ENCODE measurements at places on chromosomes 5 and 9.
A peak's percentile ranks its signal among the peaks of the same experiment; 100 is the strongest.

GRCh38 chr9:84170521-84171141 is 169.9 kb downstream of the SLC28A3 start:
- no peak for DNase-seq

DNA sequence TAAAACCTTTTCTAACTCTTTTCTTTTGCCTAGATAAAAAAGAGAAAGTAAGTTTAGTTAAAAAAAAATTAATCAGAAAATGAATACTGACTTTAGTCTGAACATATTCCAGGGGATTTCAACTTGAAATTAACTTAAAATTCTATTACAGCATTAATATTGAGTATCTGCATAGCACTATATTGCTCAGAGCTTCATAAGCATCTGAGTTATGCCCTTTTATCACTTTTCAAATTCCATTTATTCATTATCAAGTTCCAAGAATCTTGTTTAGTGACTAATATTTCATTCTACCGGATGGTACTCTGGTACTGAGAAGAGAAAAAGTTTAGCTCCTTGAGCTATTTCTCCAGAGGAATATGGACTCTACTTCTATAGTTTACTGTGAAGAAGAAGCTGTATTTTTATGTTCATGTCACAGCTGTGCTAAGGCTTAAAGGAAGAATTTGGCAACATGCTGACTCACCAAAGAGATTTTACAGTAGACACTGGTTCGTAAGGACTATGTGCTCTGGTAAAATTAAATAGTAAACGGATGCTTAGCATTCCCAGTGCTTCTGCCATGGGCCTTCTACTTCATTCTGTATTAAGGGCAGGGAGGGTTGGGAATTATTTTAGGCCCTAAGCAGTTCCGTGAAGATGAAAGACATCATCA is 285.2 kb upstream of the SEMA6A start:
- DNase-seq = no peak

- no peak for DNase-seq
These were observed 25.1 kb upstream of the TBC1D2 start for GRCh38 chr9:98280574-98280973.

- no peak for DNase-seq
These were observed 76.3 kb downstream of the CERT1 start for GRCh38 chr5:75435096-75435495.

DNA sequence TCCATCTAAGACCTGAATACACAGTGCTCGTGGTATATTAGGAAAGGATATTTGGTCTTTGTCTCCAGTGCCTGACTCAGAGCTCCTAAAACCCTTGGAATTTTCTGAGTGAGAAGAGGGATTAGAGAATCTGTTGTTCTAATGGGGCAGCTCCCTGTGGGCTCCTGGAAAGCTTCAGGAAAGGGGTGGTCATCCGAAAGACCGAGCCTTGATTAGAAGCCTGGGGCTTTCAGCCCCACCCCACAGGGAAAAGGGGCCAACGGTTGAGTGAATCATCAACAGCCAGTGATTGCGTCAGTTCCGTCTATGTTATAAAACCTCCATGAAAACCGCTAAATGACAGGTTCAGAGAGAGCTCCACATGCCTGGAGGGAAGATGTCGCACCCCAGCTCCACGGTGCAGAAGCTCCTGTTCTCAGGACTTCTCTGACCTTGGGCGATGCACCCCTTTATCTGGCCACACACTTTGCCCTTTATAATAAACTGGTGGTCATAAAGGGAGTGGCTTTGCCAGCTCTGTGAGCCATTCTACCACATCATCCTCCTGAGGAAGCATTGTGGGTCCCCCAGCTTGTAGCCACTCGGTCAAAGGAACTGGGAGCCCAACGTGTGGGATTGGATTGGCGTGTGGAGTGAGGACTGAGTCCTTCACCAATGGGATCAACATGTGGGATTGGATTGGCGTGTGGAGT is 71.0 kb upstream of the ICE1 start:
- no peak for DNase-seq

DNA sequence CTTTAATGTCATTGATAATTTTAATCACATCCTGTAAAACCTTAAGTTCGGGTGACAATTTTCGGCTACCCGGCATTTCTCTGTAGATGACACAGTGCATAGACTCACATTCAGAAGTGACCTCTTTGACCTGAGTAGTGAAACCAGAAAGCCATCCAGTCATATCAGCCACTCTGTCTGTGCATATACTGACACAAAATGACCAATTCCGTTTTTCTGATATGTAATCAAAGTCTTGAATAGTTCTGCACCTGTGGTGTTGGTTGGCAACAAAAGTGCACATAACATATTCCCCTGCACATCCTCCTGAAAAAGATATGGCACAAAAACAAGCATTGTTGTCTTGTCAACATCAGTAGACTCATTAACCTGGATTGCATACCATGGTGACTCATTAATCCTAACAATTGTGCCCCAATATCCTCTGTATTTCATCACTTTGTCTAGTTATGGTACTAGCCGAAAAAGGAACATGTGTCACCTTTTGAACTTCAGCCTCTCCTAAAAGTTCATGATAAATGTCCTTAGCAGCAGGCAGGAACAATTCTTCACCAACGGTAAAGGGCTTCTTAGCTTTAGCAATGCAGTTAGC is 4.6 kb upstream of the HNRNPA0 start:
- no peak for DNase-seq

GRCh38 chr5:130476325-130476724 is 572.1 kb downstream of the CHSY3 start:
- no peak for DNase-seq

DNA sequence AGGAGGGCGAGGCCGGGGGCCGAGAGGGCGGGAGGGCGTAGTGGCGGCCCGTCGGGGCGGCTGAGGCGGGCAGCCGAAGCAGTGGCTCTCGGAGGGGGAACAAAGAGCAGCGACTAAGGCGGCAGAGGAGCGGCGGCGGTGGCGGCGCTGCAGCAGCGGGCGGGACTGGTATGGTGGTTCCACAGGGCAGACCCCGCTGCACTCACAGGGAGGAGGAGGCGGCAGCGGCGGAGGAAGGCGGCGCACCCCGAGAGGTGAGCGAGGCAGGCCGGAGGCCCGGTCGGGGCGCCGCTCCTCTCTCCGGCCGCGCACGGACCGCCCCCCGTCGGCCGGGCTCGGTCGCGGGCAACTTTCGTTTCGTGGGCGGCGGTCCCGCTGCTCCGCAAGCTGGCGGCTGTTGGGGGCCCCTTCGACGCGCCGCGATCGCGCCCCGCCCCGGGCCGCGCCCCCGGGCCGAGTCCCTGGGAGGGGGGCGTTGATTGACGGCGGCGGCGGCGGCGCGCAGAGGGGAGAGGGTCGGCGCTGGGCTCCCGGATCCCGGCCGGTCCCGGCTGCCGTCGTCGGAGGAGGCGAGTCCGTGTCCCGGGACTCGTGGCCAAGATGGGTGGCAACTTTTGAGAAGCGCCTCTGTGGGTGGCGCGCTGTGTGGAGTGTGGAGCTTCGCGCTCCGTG is 467 bp downstream of the CNOT6 start:
- DNase-seq = peak; percentile 46

DNA sequence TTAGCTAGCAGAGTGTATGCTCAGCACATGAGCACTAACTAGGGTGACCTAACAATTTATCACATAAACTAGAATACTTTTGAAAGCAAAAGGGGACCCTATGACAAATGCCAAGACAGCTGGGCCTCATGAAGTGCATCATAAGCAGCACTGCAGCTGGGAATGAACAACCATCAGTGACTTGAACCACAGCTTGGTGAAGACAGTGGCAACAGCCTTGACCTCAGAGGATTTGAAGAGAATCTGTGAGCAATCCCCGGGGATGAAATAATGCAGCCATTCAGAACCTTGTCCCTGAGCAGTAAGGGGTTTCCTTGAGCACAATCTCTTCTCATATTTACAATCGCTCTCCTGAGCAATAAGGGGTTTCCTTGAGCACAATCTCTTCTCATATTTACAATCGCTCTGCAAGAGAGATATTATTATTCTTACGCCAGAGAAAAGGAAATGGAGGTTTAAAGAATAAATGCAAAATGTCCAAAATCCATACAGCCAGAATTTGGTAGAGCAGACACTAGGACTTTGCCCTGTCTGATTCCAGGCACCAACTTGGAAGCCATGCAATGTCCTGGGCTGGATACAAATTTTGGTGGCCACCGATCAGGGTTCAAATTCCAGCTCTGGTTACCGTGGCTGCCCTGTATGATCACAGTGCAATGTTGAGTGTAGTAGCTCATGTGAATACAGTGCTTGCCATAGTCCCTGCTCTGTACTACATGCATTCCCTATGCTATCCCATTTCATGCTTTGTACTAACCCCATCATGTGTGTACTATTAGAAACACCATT is 846 bp upstream of the NSG2 start:
- DNase-seq = no peak

DNA sequence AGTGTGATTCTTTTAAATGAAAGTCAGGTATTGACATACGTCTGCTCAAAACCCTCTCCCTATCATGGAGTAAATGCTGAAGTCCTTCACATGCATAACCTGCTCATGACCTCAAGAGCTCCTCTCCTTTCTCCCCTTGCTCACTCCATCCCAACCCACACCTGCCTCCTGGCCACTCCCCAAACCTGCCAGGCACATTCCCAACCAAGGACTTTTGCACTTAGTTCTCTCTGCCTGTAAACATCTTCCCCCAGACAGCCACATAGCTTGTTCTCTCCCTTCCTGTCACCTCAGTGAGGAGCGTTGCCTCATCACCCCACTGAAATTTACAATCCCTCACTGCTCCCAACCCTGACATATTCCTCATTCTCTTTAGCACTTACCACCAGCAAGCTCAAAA is 8.7 kb downstream of the SETD9 start:
- no peak for DNase-seq

- no peak for DNase-seq
These were observed 92.0 kb downstream of the SNCAIP start for GRCh38 chr5:122404018-122404417.

- no peak for DNase-seq
These were observed 141.2 kb downstream of the PARP8 start for GRCh38 chr5:50807661-50808060.

DNA sequence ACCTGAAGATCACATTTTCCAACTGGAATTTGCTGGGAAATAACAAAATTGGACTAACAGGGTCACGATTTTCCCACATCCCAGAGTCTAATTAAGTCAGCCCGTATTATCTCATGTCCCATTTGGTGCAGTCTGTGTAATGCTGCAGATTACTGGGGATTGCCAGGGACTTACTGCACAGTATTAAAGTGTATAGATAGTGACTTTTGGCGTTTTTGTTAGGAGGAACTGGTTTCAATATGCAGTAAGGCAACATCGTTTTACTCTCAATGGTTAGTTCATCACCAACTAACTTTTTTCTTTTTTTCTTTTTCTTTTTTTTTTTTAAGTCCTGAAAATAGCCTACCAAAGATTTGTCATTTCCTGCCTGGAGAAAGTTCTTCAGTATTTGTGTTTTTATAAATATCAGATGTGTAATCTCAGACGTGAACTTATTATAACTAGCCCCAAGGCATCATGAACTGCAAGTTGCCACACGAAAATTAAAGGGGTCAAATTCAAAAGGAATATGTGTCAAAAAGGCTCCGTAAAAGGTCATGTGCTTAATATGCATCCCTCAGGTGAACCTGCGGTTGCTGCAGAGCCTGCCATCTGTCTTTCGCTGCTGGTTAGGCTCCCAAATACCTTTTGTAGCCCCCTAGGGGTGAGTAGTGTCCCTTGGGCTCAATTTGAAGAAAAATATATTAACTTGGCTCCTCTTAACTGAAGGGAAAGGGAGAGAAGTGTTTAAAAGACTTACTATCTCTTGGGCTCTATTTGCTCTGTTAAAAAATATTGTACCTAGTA is 176.7 kb upstream of the ADAMTSL1 start:
- no peak for DNase-seq

DNA sequence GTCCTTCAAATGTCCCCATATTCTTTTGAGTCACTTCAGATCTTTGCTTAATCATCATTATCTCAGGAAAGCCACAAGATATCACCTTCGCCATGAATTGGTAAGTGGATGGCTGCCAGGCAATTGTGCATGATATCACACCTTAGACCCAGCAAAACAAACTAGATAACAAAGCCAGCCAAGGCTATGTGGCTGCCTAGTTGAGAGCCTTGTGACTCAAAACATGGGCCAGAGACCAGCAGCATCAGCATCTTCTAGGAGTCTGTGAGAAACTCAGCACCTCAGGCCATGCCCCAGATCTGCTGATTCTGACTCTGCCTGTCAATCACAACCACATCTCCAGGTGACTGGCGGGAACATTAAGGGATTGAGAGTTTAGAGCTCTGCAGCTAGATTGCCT is 82.8 kb downstream of the SLIT3 start:
- DNase-seq = no peak

GRCh38 chr5:172898843-172899369 is 60.3 kb upstream of the RPL26L1 start:
- no peak for DNase-seq

- DNase-seq = no peak
These were observed 49.7 kb downstream of the ACTBL2 start for GRCh38 chr5:57432876-57433275.

Data from activated gamma-delta T cell treated with Interleukin-2 at 50 U/mL for 16 hours (primary cell).